ENCODE measurements at places on chromosomes 5 and 9.

DNA sequence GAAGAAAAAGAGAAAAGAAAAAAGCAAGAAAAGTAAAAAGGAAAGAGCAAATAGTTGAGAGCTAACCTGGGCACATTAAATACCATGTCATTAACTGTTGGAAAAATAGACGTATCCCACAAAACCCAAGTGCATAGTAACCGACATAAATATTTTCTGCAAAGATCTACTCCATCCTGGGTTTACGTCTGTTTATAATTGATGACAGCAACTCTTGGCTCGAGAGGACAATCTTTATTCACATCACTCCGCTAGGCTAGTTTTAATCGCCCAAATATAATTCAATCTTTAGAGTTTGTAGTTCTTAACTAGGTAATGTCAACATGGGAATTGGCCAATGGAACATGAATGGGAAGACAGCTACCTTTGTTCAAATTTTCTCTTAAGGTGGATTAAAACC is 321.7 kb upstream of the TNC start:
- DNase-seq, result no peak

GRCh38 chr5:1669276-1670155 is 130.1 kb downstream of the MRPL36 start:
- DNase-seq, result no peak

GRCh38 chr5:119570910-119571309 is 58.4 kb upstream of the FAM170A start:
- DNase-seq, result no peak

GRCh38 chr9:7286101-7286500 is 513.5 kb downstream of the DMAC1 start:
- DNase-seq, result no peak

Data from mesenchymal stem cell (in vitro differentiated cells and primary cell).